ENCODE measurements at places on chromosomes 12 and 14. TPM values are rescaled to one million over a fixed set of nuclear protein-coding genes. Genes with fewer than 3 reads are reported as not detected.

Gene ACVRL1
- 0.20 TPM for total RNA-seq

Gene CPNE6
- not detected for total RNA-seq

Gene OR6C2
- not detected for total RNA-seq

Gene STYK1
- total RNA-seq, result 0.20 TPM

Gene ZNF891
- 0.37 TPM for total RNA-seq

Gene IL31
- not detected for total RNA-seq

Gene LUM
- total RNA-seq, result 0.33 TPM

Gene BCL11B
- total RNA-seq, result 0.33 TPM

Gene ABHD4
- 46.1 TPM for total RNA-seq
